ENCODE measurements at places on chromosomes 2 and 18.

- no peak for DNase-seq
Observed at GRCh38 chr2:158501301-158501700, 44.5 kb downstream of the PKP4 start.

DNA sequence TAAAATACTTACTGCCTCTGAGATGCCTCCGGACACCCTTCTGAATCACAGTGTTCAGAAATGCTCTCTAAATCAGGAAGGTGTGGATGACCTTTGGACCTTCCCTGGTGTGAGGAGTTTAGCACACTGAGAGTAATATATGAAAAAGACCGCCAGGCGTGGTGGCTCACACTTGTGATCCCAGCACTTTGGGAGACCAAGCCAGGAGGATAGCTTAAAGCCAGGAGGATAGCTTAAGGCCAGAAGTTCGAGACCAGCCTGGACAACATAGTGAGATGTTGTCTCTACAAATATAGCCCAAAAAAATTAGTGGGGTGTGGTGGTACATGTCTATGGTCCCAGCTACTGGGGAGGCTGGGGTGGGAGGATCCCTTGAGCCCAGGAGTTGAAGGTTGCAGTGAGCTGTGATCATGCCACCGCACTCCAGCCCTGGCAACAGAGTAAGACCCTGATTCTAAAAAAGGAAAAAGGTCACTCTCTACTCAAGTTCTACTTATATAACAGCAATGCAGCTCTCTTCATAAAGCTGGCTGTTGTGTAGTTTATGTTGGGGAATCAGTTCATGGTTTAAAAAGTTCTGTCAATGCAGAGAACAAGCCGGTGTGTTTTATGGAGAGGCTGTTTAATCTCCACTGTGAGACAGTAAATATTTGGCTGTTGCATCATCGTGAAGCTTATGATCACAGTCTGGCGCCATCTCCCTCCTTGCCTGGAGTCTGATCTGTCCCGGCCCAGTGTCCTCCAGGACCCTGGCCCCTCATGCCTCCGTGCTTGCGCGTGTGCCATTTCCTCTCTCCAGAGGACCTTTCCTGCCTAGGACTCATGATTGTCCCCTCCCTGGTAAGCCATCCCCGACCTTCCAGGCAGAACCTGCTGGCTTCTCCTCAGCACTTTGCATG lies 184.5 kb downstream of the FAM210A start:
- no peak for DNase-seq

DNA sequence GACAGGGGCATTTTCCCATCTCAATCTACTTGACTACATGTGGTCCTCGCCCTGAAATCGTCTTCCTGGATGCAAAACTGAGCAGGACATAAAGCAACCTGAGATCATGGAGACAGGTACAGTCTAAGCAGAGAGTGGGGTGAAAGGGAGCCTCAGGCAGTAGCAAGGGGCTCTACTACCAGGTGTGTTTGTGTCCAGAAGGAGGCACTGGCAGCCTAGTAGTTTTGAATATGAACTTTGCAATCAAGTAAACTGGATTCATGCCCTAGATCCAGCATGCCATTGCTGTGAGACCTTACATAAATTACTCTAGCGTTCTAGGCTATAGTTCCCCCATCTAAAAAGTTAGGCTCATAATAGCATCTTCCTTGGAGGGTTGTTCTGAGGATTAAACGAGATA lies 147.4 kb downstream of the TXNL1 start:
- no peak for DNase-seq

DNA sequence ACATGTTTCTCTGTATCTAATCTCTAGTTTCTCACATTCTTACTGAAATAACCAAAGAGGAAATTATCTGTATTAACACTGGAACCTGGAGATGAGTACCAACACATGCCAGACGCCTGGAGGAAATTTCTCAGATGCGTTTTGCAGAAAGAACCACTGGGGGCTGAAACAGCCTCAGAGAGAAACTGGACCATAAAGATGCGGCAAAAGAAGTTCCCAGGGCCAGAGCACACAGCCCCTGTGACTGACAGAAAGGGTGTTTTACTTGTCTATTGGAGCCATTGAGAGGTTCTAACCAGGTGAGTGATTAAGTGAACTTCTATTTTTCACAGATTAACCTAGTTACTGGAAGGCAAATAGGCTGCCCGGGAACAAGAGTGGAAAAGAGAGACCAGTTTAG lies 103.9 kb downstream of the EVA1A start:
- no peak for DNase-seq

GRCh38 chr18:74069178-74070050 lies 78.2 kb downstream of the FBXO15 start:
- DNase-seq, result no peak

Data from MM.1S (cell line).